ENCODE measurements at places on chromosomes 5 and 9.

DNA sequence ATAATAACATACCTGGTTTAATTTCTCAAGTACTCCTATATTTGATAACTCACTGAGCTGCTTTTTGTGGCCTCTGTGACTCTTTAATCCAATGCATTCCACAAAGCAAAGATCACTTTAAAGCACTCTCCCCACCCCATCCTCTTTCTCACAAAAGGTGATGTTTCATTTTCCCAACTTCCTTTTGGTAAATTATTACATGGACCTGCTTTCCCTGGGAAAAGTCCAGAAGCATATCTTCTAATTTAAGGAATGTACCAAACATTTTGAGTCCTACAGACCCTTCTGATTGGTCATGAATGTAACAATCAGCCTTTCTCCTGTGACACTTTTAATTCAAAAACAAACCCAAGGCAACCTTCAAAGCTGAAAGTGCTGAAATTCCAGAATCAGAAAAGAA, 71.1 kb downstream of the MLLT3 start:
- DNase-seq, result no peak

GRCh38 chr9:108639091-108639490, 216.7 kb downstream of the ACTL7B start:
- DNase-seq, result no peak

DNA sequence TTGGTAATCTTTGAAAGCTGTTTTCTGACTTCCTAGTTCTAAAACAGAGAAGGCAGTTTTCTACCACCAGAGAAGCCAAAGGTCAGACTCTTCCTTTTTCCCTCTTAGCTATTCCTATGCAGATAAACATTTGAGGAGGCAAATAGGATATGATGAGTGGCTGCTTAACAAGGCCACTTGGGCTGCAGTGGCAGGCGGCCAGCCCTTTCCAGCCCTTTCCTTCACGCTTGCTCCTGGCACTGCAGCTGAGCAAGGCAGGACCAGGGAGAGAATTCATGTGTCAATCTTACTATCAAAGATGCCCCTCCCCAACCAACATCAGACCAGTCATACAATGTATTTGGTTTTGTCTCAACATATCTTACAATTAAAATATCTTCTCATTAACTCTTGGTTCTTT, 36.8 kb upstream of the RNF38 start:
- no peak for DNase-seq

- DNase-seq, result no peak
Observed at GRCh38 chr5:83151821-83152220, 74.5 kb downstream of the XRCC4 start.

DNA sequence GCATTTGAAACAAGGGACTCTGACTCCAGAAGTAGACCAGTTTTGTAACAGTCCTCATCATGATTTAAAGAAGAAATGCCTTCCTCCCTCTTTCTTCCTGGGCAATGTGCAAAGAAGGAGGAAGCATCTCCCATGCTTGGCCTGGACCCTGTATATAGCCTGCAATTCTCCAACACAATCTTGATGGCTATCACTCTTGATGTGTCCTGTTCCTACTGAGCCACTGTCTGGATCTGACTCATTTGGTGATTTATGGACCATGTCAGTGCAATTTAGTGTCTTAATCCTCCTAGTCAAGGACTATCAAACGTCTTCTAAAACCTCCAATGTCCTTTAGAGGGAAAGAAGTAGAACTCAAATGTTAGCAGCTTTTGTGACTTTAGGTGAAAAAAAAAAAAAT, 697.3 kb downstream of the TLR4 start:
- DNase-seq, result no peak

GRCh38 chr5:89929173-89929572, 480.4 kb downstream of the CETN3 start:
- DNase-seq, result no peak

DNA sequence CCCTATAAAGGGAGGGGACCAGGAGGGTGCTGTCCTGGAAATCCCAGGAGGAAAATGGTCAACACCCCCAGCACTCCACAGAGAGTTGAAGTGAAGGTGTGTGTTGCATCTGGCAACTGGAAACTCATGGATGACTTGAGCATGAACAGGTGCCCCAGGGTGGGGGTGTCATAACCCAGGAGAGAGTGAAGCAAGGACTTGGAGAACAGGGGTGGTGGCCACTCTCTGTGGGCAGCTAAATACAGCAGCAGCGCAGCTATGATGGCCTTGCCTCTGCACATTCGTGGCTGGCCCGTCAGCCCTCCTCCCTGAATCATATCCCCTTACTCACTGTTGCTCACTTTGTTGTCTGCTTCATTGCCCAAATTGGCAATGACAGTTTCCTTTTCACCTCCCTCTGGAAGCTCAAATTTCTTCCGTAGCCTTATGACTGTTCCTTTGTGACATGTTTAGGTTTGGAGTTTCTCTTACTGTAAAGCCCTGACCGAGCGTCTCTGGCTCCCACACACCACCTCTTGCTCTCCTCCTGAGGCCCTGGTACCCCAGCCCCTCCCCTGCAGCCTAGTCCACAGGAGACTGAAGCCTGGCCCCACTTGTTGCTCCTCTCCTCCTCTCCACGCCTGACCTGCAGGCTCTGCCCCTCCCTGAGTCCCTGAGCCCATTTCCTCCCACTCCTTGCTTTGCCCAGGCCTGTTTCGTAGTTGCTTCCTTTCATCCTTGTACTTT, 185.8 kb downstream of the CD180 start:
- no peak for DNase-seq

- DNase-seq, result no peak
Observed at GRCh38 chr9:97478301-97478981, 23.0 kb upstream of the TMOD1 start.

DNA sequence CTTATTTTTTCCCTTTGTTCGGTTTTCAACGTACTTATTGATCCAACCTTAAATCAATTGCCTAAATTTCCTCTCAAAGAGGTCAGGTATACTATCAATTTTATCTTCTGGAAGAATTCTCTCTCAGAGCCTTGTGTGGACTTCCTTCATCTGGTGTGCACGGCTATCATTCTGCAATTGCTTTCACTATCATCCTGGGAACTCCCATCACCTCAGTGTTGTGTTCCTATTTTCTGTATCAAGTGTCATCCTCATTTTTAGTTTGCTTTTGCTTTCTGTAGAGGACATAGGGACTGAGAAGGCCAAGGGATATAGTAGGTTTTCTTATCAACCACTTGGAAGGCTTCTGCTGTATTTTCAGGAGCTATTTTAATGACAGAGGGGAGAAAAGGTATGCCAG, 11.3 kb downstream of the STOM start:
- no peak for DNase-seq

DNA sequence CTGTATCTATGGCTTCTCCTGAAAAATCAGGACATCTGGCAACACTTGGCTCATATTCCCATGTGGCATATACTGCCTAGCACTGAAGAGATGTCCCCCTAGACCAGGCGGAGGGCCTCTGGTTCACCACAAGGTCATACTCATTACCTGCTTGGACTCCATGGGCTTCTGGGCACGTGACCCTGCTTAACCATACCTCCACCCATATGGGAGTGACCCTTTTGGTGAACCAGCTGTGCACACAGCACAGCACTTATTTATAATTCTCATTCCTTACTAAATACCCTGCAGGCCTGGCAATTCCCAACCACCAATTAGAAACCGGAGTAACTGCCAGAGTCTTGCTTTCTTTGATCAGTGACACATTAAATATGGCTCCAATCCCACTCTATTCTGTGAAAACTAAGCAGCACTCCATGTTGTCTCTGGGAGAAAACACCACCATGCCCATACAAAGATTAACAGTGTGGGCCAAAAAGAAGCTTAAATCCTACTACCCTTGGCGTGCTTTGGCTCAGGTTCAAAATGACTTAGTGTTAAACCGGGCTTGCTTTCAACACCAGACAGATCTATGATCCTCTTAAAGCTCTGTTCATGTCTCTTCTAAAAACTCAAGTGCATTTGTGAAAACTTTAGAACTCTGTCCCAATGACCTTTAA, 57.7 kb downstream of the MTMR12 start:
- DNase-seq, result no peak

- DNase-seq, result no peak
Observed at GRCh38 chr5:79448336-79448735, 65.6 kb downstream of the HOMER1 start.

DNA sequence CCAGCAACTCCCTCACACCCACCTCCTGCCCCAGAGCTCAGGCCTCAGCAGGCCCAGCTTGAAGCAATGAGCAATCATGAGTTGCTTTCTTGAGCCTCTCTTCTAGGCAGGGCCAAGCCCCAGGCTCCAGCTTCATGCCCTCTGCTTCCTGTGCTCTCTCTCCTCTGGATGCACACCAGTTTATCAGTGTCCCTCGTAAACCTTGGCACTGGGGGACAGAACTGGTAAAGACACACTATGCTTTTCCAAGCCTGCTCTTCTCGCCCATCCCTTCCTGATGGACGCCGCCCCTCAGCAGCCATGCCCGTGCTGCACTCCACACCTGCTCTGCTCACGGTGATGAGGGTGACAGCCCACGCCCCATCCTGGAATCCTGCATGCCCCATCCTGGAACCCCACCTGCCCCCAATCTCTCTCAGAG, 49.4 kb upstream of the ORM1 start:
- DNase-seq, result peak; percentile 59

DNA sequence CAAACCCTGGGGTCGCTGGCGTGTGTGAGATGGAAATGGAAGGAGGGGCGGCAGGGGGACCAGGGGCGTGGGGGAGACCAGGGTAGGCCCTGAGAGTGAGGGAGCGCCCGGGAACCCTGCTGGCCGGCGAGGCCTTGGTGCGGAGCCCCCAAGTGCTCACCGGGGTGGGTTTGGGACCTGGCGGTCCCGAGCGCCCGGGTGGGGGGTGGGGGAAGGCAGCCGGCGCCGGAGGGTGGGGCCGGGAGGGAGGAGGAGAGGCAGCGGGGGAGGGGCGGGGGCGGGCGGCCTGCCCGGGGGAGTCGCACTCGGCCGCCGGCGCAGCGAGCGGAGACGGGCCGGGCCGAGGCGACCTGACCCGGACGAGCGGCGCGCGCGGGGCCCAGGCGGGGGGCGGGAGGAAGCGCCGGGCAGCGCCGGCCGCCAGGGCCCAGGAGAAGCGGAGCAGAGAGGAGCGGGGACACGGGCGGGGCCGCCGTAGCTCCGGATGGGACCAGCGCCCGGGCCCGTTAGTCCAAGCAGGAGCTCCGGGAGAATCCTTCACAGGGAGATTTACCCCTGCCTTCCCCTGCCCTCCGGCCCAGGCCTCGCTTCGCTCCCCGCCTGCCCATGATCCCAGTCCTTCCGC, at the start of gene NPR2:
NPR2 (plus strand) TSS at position 295 of the 625 bp plus-strand sequence. CDS start 818 bp downstream, outside the sequence.
- DNase-seq, result no peak

DNA sequence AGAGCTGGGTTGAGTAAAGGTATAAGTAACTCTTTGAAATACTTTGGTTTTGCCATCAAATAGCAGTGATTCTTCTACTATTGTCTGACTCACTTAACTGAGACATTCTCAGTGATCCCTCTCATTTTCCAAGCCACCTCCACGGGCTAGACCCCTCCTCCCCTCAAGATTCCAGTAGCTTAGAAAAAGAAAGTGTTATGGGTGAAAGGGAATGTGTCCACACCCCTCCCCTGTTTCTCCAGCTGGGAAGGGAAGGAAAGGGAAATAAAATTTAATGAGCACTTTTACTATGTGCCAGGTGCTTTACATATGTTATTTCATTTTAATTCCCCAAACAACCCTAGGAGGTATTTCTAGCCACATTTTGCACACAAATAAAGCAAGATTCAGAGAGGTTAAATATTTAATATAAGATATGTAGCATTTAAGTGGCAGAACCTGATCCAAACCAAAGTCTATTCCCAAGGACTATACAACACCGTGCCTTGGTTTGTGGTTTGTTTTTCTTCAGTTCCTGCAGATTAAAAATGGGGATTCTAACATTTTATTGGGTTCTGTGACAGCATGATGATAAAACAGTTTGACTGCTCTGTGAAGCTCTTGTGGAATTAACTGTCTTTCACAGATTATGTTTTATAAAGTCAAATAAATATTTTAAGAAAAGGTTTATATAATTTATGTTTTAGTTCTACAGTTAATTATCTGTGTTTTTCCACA, 135.9 kb downstream of the ZSWIM6 start:
- no peak for DNase-seq

DNA sequence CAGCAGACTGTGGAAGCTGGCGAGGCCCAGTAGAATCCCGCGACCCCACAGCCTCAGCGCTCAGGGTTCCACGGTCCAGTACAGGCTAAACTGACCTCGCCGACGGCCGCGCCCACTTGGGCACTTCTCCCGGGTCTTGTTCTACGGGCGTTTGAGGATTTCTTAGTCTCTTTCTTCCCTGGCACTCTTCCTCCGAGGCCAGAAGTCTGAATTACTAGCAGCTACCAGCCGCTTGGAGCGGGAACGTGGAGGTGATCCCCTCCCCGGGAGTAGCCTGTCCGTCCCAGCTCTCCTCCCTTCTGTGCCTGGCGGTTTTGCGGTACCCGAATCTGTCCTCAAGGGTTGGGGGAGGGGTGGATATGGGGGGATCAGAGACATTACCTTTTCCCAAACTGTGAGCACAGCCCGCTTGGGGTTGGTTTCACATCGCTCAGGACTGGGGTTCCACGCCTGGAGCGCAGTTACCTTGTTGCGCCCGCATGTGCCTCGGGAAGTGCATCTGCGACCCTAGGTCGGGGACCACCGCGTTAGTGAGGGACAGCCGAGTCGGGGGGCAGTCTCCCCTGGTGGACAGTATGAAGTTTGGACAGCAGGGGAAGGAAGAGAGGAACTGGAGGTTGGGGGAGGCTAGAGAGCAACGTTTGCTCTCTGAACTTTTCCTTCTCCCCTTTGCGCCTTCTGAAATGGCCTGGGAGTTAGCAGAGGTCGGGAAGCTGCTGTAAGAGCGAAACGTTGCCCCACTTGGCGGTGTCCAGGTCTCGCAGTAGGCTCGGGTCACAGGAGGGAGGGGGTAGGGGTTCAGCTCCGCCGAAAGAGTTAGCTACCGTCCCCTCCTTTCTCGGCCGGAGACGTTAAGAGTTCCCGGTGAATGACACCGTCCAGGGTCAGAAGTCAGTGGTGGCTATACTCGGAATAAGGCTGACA, 190.8 kb downstream of the MEF2C start:
- no peak for DNase-seq

- no peak for DNase-seq
Observed at GRCh38 chr5:143770450-143770849, 41.5 kb upstream of the HMHB1 start.

DNA sequence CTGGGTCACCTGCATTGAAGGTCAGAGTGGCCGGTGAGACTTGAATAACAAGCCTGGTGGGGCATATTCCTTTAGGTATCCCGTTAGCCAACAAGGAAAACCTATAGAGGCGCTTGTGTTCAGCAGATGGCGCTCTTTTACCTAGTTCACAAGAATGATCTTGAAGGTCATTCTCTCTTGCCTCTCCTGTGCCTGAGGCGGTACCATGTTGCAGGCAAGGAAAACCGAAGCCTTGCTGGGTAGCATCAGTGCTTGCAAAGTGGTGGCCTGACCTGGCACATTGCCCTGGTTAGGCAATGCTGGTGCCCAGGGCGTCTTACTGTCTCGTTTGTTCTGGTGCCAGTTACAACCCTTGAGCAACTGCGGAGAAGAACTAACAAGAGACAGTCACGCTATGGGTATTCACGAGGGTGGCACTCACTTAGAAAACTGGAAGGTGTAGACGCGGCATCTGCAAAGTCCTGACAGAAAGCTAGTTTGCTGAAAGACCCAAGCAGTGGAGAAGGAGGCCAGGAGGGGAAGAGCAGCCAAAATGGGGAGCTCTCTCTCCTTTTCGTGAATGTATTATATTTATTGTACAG, 56.7 kb downstream of the AOPEP start:
- DNase-seq, result no peak

Data from type B pancreatic cell (in vitro differentiated cells).